Activated CD4-positive, alpha-beta T cell treated with anti-CD3 and anti-CD28 coated beads, Interleukin-2, Interleukin-4, amounts not matched to agents 100 ng/mL and 50 ng/mL, durations not matched to agents 16 hours and 8 hours (primary cell): ENCODE measurements at places on chromosomes 5 and 9.

GRCh38 chr9:903886-904285, 62.4 kb downstream of the DMRT1 start:
- DNase-seq = no peak

DNA sequence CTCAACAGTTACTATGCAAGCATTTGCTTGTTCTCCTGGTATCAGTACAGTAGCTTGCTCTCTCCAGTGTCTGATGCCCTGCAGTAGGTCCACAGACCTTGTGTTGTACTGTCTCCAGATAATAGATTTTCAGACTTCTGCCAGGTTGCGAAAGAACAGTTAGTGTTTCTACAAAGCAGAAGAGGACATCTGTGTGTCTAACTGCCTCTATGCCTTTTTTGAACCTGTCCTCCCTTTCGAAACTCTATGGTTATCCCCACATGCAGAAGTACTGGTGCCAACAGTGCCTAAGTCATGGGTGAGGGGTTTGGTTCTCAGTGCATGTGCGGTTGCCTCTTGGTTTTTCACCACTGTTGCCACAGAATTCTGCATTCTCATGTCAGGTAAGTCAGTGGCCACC, 45.9 kb downstream of the KCNN2 start:
- DNase-seq = no peak

GRCh38 chr9:8784838-8785237, 985.3 kb upstream of the DMAC1 start:
- no peak for DNase-seq

GRCh38 chr9:119365291-119366027, 3.8 kb downstream of the BRINP1 start:
- DNase-seq = no peak

- no peak for DNase-seq
These were observed 165.9 kb downstream of the SH3GL2 start for GRCh38 chr9:17744786-17745185.

DNA sequence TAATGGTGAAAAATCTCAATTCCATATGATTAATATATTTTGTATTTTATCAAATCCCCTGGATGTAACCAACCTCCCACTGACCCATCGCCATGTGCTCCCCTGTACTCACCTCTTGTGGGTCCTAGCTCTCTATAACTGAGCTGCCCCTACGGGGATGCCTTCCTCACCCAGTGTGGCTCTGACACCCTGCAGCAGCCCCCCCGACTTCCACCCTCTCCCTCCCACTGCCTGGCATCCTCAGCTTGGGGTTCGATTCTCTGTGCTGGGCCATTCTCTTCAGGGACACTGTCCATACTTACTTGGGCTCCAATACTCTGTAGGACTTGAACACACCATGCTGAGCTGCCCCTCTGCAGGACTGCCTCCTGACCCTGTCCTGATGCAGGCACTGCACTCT, 87.1 kb downstream of the PJA2 start:
- DNase-seq = no peak

DNA sequence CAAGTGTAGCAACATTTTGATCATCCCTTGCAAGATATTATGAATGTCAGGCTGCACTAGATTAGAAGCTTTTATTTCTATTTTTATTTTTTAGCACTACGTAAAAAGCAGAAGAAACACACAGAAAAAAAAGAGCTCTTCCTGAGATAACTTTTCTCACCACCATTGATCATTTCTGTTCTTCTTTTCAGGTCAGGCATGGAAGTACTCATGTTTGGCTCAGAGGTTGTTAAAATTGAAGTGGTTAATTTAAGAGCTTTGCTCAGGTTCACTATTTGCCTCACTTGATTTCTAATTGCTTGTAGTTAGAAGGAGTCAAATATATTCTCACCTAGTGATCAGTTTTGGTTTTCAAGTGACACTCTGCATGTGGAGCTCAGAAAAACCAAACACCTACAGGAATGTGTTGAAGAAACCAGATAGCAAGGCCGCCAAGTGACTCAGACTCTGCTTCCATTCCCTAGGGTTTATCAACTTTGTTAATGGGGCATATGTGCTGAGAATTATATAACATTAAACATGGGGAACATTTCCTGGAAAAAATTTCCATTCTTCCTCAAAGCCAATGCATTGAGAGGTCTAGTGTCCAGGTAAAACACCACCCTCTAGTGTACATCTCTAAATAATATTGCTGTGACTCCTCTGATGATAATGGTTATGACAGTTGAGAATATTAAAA, 679.8 kb downstream of the CETN3 start:
- no peak for DNase-seq

- no peak for DNase-seq
These were observed 70.4 kb downstream of the CRB2 start for GRCh38 chr9:123426406-123426805.

DNA sequence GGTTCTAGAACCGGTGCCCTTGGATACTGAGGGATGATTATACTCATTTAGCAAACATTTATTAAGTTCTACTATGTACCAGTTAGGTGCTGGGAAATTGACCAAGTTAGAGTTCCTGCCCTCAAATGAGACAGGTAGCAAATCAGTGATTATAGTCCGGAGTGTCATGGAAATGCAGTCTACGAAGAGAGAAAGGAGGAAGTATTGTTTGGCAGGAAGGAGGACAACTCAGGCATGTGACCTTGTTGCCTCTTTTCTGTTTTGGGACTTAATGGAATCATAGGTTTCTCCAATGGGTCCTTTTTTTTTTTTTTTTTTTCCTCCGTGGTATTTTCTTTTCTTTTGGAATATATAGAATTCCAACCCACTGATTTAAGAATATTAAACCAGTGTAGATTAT, 28.0 kb downstream of the OSTF1 start:
- no peak for DNase-seq

DNA sequence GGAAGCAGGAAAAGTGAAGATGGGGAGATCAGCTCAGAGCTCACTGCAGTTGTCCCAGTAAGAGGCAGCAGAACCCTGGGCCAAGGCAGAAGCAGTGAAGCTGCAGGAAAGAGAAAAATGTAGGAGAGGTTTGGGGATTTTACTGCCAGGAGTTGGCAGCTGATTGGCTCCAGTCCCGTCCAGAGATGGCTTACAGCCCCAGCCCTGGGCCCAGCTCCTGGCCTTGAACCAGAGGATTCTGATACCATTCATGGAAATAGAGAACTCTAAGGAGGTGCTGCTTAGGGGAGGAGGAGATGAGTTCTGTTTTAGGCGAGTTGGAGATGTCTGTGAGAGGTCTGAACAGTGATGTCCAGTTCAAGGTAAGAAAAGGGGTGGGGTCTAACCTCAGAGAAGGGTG, 4.6 kb downstream of the MORN5 start:
- DNase-seq = no peak

- no peak for DNase-seq
These were observed 207.8 kb downstream of the ENC1 start for GRCh38 chr5:74432721-74433120.

GRCh38 chr5:72063219-72063819, 44.0 kb upstream of the MAP1B start:
- peak; percentile 4 for DNase-seq

DNA sequence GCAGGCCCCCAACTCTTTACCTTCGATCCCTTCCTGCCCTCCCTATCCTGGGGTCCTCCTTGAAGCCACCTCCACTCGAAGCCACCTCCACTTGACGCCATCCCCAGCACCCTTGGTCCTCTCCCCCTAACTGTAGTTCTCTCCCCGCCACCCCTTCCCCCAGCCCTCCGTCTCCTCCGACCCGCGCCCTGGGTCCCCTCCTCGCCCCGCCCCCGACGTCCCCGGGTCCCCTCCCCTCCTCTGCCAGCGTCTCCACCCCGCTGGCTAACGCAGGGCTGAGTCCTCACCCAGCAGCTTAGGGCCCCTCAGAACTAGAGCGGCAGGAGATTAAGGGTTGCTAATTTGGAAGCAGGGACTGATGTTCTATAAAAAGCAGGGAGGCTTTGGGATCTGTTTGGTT, 30.6 kb upstream of the ANKRD33B start:
- no peak for DNase-seq

- DNase-seq = no peak
These were observed 26.4 kb upstream of the TTC39B start for GRCh38 chr9:15333376-15333881.

DNA sequence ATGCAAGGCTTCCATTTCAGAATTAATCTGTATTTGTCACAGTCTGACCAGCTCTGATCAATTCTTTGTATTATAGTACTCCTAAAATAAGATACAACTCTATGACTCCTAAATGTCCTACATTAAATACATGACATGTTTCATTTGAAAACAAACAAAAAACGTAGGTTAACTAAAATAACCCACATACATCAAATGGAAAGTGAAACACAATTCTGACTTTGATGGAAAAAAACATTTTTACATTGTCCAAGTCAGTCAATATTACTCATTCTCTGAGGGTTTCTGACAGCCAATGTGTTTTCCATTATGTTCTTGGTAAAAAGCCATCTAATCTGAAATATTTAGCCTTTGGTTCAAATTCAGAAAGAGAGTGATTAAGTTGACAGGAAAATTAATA, 8.7 kb downstream of the HMGCS1 start:
- DNase-seq = peak; percentile 67

- DNase-seq = no peak
These were observed 12.1 kb upstream of the EGFL7 start for GRCh38 chr9:136650648-136651047.

GRCh38 chr9:4422495-4422894, 67.8 kb upstream of the SLC1A1 start:
- DNase-seq = no peak

- no peak for DNase-seq
These were observed 80.2 kb upstream of the PANK3 start for GRCh38 chr5:168659286-168659847.

DNA sequence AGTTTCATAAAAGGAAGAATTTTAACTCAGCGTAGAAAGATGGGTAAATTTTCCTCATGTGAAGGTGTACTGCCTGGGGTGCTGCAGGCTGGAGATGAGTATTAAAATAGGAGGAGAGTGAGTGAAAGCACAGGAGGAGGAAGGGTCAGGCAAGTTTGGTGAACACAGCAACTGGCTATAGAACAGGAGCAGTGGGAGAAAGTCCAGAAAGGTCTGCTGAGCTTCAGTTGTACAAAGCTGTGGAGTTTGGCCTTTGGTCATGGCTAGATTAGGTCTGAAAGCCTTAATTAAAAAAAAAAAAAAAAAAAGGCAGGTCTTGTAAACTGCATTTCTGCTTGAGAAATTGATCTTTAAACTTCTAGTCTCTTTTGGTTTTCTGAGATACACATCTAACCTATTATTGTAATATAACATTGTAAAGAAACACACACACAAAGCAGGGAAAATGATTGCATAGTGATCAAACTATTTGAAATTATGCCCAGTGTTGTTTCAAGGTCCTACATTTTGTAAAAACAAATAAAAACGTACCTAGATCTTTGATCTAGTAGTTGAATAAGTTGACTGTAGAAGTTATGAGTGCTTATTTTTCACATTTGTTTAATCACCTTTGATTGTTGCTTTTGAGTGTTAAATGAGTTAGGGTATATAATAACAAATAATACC, 43.6 kb downstream of the MAP3K1 start:
- DNase-seq = no peak

GRCh38 chr9:115524453-115525059, 406.6 kb upstream of the TNC start:
- DNase-seq = peak; percentile 33

DNA sequence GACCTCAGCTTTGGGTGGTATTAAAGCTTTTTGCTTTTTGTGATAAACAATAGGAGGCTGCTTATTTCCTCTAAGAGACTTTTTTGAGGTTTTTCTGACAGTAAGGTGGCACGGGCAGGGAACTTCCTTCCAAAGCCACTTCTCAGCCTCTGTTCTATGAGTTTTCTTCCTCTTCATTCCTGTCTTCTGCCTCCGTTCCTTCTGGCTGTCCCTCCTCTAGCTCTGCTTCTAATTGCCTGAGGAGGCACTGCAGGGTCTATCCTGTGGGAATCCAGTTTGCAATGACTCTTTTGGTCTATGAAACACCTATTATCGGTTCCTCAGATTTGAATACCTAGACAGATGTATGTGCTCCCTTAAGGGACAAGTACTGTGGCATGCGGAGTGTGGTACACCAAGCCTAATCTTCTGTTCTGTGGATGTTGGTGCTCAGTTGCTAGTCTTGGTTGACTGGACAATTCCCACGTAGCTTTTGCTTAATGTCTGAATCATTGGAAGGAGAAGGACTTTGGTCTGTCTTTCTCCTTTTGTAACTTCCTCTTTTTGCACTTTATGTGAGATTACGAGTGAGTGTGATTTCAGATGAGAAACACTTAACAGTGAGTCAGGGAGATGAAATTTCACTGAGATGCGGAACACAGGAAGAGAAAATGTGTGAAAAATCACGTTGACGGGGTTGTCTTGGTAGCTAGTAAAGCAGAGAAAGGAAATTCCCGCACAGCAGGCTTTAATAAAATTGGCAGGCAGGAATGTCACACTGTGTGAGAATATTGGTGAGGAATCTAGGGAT, 305.2 kb downstream of the EFNA5 start:
- DNase-seq = no peak

GRCh38 chr5:59768152-59769040, 125.1 kb downstream of the PDE4D start:
- DNase-seq = no peak

DNA sequence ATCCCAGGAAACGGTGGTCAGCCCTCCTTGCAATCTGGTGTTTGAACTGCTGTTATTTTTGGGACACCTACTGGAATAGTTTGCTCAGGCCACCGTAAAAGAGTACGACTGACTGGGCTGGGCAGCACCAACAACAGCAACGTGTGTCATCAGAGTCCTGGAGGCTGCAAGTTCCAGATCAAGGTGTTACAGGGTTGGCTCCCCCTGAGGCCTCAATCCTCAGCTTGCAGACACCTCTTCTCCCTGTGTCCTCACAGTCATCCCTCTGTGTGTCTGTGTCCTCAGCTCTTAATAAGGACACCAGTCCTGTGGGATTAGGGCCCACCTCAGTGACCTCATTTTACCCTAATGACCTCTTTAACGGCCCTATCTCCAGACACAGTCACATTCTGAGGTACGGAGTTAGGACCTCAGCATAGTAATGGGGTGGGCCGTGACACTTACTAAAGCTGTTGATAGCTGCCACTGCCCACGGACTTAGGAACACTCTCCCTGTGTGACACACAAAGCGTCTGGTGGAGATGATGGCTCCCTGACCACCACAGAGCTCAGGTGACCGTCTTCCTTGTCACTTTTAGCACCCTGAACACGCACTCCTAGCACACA, 16.8 kb downstream of the GLT6D1 start:
- DNase-seq = no peak

DNA sequence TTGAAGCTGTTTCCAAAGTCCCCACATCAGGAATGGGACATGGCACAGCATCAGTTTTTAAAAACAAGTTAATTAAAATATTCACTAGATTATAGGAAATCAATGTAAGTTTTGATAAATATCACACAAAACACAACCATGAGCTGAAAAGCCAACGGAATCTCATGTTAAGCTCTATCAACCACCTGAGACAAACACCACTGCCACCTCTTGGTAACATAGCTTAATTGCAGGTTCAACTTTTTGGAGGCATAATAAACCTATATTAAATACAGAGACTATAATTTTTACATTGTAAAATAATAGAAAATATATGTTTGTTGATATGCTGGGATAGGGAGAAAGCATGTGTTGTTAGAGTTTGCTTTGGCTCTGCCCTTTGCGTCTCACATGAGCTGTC, 126.1 kb downstream of the SV2C start:
- no peak for DNase-seq

DNA sequence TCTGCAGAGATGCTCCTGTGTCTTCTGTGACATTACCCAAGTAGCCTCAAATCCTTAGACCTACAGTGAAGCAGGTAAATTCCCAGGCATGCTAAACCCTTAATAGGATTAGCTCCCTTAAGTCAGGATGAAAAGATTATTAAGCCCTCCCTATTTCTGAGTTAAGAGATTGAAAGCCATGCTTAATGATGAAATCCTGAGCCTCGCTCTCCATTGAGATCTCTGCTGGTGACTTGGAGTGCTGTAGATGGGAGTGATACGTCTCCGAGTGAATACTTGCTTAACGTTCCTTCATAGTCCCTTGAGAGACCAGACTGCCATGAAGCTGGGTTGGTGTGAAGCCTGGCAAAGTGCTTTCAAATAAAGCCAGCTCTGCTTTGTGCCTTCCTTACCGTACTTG, 34.2 kb downstream of the AOPEP start:
- DNase-seq = no peak
